ENCODE measurements at places on chromosomes 16 and 17. TPM values are rescaled to one million over a fixed set of nuclear protein-coding genes. Genes with fewer than 3 reads are reported as not detected.

CCL13 gene
- 0.38 TPM for polyA plus RNA-seq

NUPR1 gene
- 21.2 TPM for polyA plus RNA-seq

CCL14 gene
- 4.1 TPM for polyA plus RNA-seq

TBC1D26 gene
- 0.24 TPM for polyA plus RNA-seq

TBC1D3G gene
- polyA plus RNA-seq, result not detected

SMIM5 gene
- 2.1 TPM for polyA plus RNA-seq

Measured in spinal cord (tissue), 10 donors.